Myocyte (in vitro differentiated cells): ENCODE measurements at places on chromosomes 6 and 20.
A peak's percentile ranks its signal among the peaks of the same experiment; 100 is the strongest.

- DNase-seq: peak; percentile 14
Observed at GRCh38 chr20:21102603-21103311, 3.4 kb downstream of the LINC00237 start.

- no peak for DNase-seq
Observed at GRCh38 chr6:159838020-159838744, 38.1 kb downstream of the PNLDC1 start.

DNA sequence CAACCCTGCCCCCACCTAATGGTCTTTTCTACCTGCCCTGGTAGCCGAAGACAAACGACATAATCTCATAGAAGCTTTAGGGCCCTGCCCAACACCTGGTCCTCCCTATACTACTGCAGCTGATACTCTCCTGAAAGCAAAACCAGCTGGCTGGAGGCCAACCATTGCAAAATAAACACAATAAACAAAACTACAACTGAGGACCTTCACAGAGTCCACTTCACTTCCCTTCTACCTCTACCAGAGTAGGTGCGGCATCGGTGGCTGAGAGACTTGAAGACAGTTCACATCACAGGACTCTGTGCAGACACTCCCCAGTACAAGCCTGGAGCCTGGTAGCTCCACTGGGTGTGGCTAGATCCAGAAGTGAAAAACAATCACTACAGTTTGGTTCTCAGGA is 476.2 kb downstream of the MMUT start:
- no peak for DNase-seq

DNA sequence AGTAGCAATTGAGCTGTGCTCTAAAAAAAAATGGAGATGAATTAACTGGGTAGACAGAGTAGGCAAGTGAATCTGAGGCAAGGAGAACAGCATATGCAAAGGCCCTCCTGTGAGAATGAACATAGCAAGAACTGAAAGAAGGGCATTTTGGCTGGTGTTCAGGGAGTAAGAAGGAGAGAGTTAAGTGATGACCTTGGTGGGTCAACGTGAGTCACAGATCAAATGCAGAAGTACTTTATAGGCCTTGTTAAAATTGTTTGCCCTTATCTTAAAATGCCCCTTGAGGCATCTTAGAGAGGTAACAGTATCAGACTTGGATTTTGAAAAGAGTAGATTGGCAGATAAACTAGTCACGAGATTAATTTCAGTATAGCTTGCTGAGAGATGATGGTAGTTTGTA is 24.5 kb downstream of the NDUFAF5 start:
- DNase-seq: no peak

DNA sequence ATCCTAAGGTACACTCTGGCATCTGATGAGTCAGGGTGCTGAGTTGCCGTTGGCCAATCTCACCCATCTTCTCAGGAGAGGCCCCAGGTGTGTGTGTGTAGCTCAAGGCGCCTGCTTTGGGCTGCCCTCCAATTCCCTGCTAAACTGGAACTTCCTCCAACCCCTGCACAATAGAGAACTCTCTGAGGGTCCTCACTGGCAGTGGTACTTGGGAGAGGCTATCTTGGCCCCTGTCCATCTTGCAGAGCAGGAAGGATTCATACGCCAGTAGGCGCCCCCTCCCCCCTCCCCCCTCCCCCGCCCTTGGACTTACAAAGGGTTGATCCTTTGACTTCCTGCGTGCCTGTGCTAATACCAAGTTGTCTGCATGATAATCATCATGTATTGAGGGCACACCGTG is 173.6 kb downstream of the SASH1 start:
- DNase-seq: no peak

GRCh38 chr20:50005471-50005981 is 22.7 kb downstream of the SNAI1 start:
- DNase-seq: no peak

- DNase-seq: no peak
Observed at GRCh38 chr6:66149132-66149531, 442.1 kb upstream of the EYS start.

DNA sequence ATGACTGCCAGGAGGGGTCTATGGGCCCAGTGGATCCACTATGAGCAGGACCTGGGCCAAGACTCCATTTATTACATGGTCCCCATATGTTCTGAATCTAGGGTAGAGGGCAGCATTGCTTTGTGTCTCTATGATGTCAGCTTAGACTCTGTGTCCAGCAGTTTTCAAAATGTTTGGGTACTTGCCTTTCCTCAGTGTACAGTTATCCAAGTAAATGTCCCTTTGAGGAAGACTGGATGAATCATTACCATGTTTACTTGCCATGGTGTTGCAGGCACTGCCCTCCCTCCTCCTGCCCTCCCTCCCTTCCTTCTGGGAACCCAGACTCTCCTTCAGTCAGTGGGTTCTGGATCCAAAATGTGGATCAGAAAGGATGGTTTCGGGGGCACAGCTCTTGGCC is 108.6 kb downstream of the NRN1 start:
- peak; percentile 12 for DNase-seq

- peak; percentile 63 for DNase-seq
Observed at GRCh38 chr6:138428944-138429598, 25.0 kb downstream of the HEBP2 start.

GRCh38 chr20:63248835-63249591 is 5.2 kb downstream of the NKAIN4 start:
- DNase-seq: no peak

- DNase-seq: no peak
Observed at GRCh38 chr20:48578397-48579098, 249.3 kb downstream of the PREX1 start.

GRCh38 chr6:118382126-118382525 is 166.0 kb upstream of the PLN start:
- DNase-seq: no peak

- DNase-seq: no peak
Observed at GRCh38 chr20:22214296-22214695, 370.1 kb downstream of the FOXA2 start.

DNA sequence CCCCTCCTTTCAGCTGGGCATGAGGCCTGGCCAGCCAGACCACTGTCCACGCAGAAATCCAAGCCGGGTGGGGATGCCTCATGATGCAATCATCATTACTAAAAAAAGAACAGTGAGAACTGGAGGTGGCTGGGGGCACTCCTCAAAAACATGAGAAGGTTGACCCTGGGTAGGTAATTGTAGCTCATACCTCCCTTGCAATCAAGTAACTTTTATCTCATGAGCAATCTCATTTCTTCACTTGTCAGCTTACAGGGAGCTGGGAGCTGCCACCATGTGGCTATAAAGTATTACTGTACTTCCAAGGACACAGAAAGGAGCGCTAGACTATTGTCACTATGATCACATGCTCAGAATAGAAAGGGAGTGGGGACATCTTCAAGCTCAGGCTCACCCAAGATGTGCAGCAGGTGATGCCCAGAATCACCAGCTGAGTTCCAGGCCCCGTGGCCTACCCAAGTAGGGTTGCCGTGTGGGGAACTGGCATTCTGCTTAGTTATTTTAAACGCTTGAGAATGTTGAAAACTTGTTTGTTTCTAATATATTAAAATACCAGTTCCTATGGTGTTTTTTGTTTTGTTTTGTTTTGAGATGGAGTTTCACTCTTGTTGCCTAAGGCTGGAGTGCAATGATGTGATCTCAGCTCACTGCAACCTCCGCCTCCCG is 3.0 kb upstream of the CDH26 start:
- DNase-seq: peak; percentile 52

DNA sequence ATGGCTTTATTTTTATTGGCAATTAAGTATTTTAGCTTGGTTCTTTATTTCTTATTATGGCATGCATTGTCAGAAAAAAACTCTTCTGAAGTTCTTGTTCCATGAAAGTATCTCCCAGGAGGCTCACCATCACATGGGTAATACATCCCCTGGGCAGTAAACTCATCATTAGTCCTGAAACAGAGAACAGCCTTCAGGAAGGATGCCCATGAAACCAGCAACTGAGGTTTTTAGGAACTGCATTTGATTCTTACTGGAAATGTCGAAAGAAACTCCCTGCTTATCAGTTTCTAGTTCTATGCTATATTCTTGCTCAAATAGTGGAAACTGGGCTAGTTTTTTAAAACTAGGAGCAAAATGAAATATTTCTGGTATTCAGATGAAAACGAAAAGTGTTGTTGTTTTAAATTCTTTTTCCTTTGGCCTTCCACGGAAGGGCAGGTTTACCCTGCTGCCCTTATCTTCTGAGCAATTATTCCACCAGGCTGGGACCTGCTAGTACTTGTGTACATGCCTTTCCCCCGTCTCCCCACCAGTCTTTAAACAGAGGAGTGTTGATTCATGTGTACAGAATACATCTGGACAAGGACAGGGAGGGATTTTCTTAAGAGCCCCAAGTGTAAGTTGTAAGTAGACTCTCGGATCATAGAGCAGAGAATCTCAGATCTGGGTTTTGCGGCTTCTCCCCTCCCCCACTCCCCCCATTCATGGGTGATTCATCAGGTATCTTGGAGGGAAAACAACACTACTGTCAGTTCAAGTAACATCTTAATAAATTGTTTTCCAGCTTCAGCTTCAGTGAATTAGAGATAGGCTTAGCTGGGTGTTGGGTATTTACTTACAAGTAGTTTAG is 81.5 kb downstream of the RTN4IP1 start:
- DNase-seq: peak; percentile 53

DNA sequence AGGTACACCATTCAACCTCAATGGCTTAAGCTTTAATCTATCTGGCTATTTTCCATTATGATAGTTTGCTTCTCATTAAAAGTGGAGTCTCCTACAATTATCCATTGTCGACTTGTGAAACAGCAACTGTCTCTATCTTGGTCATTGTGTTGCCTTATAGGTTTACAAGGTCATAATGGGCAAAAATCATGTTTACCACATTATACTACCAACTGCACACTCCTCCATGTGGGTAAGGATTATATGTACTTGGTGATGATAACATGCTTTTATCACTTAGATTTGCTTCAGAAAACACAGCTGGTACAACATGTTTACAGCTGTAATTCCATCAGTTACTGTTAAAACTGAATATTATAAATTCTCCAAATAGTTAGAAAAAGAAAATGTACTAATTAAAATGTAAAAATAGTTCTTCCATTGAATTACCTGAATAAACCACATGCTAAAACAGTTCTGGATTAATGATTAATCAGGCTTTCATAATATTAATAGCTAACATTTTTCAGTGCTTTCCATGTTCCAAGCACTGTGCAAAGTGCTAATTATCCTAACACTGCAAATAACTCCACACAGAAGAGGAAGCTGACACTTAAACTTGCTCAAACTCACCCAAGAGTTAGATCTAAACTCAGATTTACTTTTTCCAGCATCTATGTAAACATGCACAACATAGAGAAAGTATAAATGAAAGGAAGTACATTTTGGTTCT is 96.7 kb downstream of the OGFRL1 start:
- no peak for DNase-seq

GRCh38 chr20:24079661-24080412 is 91.3 kb upstream of the GGTLC1 start:
- no peak for DNase-seq

DNA sequence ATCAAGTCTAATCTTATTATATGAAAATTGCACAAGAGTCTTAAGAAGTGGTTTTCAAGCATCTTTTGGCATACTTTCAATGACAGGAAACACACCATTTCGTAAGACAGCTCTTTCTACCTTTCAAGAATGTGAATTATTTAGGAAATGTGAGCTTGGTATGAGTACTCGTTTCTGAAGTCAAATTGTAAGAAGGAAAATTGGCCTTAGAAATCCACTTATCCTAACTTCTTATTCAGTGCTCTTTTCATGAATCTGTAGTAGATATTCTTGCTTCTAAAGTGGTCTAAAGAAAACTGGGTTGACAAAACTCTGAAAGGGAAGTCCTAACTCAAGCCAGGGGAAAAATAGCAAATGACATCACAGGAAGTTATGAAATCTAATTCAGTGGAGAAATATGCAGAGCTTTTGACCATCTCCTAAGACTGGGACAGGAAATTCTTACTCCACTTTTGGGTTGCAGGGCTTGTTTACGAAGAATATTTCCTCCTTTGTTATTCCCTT is 38.5 kb upstream of the OGFRL1 start:
- peak; percentile 62 for DNase-seq
